NCI-H774 (cell line): ENCODE measurements at places on chromosomes 2 and 18.

DNA sequence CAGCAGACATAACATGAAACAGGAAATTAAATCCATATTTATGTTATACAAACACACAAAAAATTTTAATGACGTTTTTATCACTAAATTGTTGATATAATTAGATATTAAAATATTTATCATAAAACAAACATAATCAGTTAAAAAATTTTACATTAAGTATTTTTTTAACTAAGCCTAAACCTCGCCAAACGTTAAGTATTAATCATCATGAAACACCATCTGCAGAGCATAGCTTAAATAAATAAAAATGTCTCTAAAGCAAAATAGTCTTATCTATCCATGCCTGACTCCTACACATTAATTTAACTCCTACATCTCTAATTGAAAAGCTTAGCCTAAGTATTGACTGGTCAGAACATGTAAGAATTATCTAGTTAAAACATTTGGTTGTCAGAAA is 271.6 kb upstream of the RND3 start:
- DNase-seq: no peak

DNA sequence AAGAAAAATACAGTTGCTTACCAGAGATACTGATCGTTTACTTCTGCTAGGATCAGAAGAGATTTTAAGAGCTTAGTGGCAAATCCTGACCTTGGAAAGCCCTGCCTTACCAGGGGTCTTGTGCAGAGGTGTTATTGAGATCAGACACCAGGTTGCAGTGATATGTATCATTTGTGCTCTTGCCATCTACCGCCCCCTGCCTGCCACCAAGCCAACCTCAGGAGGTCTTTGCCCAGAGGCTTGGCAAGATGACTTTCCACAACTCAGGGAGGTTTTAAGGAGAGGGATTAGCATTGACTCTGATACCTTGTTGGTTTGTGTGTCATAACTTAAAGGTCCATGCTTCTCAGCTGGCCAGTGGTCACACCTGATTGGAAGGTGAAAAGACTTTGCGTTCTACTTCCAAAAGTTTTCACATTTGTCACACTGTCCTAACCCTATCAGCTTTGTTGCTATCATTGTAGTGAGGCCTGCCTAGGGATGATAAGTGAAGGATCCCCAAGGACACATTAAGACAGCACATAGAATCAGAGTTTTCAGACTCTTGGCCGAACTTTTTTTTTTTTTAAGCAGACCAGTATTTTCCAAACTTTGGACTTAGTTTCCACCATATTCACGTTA is 46.2 kb upstream of the MGAT5 start:
- DNase-seq: no peak

- DNase-seq: no peak
These were observed 757.7 kb upstream of the ID2 start for GRCh38 chr2:7924023-7924762.

DNA sequence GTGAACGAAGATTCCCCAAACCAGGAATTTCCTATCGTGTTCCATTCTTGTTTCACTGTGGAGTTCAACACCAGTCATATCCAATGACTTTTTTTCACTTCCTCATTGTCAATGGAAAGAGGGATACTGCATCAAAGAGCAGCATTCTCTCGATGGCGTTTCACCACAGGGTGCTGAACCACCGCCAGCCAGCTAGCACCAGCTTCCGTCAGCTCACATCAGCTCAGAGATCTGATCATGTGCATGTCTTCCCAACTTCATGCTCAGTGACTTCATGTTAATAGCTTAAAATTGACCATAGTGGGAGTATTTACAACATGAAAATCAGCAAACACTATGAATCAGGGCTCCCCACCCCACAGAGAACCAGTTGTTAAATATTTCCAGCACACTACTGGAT is 359.9 kb downstream of the TNS1 start:
- no peak for DNase-seq

DNA sequence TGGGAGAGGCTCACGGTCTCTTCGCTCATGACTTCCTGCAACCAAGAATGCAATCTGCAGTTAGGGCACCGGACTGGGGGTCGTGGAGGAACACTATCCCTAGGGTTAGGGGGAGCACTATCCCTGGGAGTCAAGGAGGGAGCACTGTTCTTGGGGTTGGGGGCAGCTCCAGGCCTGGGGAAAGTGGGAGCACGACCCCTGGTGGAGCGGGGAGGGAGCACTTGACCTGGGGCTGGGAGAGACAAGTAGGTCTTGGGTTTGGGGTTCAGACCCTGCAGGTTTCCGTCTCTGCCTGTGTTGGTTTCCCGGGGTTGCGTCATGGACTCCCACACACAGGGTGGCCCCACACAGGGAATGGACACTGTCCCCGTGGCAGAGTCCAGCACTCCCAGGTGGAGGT is 133.6 kb downstream of the TPO start:
- no peak for DNase-seq

- no peak for DNase-seq
These were observed 118.2 kb downstream of the ZNF521 start for GRCh38 chr18:25233528-25234321.

DNA sequence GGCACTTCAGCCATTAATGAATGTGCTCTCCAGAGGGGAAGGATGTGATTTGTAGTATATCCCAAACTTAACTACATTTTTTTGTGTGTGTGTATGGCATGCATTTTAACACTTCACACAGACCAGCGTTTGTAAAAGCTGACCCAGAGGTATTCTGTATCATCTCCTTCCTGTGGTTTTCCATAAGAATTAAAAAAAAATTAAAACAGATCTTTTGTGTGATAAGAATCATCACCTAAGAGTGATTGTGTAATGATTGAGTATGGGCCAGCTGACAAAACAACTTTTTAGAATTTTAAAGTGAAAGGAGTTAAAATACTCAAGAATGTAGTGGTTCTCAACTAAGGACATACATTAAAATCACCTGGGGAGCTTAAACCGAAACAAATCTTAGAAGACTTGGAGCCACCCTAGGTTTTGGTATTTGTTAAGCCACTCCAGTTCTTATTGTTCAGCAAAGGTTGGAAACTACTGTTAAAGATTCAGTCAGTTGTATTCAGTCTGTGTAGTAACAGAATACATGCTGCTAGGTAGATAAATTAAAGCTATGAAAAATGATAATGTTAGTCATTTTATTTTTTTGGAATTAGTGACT is 120.1 kb downstream of the HAUS1 start:
- DNase-seq: no peak

GRCh38 chr18:31679133-31679742 is 5.1 kb downstream of the B4GALT6 start:
- no peak for DNase-seq

DNA sequence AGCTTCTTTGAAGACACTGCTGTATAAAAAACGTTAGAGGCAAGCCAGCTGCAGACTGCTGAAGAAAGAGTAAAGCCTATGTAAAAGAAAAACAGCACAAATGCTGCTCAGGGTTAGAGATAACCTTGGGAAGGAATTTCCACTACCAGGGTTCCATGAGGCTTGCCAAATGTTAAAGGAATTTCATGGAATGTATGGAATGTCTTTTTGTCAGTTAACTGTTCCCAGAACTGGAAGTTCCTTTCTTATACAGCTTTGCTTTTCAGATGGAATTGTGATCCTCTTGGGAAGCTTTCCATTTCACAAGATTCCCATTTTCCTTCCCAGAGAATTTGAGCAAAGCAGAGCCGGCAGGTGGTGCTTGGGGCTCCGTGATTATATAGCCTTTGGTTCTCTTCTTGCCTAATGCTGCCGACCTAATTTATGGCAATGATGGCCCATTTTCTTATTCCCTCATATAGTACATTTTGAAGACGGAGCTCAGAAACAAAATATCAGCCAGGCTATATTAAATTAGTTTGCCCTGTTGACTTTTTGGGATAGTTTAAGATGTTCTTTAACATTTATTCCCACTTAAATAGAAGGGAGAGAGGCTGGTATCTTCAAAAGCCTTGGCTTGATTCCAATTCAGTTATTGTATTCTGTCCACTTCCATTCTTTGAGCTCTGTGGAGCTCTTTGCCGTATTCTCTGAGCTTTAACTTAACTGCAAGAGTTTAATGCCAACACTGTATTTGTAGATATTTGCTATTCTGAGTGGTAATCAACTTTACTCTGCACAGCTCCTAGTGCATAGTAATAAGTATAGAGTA is 162.3 kb downstream of the PHLPP1 start:
- no peak for DNase-seq

GRCh38 chr2:154720651-154721050 is 22.2 kb downstream of the KCNJ3 start:
- DNase-seq: no peak

- DNase-seq: no peak
These were observed 254.4 kb downstream of the KCNE4 start for GRCh38 chr2:223306371-223306770.

DNA sequence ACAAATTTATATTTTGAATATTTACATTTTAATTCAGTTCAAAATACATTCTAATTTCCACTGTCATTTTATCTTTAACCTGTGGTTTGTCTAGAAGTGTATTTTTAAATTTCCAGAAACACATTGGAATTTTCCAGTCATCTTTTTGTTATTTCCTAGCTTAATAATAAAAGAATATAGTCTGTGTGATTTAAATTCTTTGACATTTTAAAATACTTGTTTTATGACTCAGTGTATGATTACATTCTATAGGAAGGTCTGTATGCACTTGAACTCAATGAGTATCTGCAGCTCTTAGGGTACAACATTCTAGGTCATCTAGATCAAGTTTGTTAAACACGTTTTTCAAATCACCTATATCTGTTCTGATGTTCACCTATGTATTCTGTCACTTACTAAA is 88.3 kb upstream of the MBOAT2 start:
- DNase-seq: no peak
